ENCODE measurements at places on chromosomes 1 and 21.

DNA sequence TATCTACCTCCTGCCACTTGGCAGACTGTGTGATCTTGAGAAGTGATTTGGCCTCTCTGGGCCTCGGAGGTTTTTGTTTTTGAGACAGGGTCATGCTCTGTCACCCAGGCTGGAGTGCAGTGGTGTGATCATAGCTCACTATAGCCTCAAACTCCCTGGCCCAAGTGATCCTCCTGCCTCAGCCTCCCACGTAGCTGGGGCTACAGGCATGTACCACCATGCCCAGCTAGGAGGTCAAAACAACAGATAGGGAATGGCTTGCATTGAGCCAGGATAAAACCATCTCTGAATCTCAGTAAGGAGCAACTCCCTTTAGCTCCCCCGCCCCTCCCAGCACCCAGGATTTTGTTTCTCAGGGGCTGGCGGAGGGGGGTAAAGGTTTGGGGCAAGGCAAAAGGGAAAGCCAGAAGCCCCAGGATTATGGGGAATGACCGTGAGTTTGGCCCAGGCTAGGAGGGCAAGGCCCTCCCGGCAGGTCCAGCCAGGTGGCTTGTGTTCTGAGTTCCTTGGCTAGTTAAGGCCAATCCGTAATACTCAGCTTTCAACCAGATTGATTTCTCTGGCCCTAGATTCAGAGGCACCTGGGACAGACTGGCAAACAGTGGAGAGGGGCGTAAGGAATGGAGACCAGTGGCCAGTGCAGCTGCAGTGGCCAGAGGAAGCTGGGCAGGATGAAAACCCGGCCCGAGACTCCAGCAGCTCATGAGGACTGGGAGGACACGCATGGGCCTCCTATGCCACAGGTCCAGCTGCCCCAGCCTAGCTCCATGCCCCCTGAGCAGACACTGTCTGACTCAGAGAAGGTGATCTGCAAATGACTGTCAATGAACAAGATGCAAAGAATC lies 130.1 kb downstream of the DMRTB1 start:
- no peak for DNase-seq

- DNase-seq: no peak
Measured at GRCh38 chr1:223102797-223103533, 40.1 kb downstream of the TLR5 start.

GRCh38 chr21:45379171-45379900 lies 25.6 kb upstream of the COL18A1 start:
- DNase-seq: no peak

DNA sequence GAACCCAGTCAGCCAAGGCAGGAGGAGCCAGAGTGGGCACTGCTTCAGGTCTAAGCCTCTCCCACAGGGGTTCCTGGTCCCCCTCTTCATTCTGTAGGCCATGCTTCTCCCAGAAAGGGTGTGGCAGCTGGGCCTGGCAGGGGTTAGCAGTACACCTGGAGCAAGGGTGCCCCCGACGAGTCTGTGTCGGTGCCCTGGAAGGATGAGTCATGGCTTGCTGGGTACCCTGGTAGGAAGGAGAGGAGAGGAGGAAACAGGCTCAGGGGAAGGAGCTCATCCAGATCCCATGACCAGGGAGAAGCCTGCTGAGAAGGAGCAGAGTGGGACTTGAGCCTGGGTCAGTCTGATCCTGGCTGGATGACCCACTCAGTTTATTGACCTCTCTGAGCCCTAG lies 10.3 kb downstream of the KDF1 start:
- DNase-seq: no peak

GRCh38 chr1:217090060-217090911 lies 367.1 kb upstream of the ESRRG start:
- no peak for DNase-seq

DNA sequence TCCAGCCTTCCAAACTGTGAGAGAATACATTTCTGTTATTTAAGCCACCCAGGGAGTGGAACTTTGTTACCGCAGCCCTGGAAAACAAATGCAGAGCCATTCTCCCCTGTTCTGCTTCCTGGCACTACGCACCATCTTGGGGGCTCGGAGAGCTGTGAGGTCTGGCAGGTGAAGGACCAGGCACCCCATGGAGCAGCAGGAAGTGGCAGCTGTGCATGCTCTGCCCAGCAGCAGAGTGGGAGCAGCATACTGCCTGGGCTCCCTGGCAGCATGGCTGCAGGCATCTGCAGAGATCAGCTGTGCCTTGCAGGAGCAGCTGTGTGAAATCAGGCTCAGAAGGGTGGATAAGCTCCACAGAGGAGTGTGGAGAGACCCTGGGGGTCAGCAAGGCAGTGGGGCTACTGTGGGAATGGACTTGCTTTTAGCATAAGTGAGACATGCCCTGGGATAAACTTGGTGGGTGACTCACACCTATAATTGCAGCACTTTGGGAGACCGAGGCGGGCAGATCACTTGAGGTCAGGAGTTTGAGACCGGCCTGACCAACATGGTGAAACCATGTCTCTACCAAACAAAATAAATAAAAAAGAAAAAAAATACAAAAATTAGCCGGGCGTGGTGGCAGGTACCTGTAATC lies 17.7 kb upstream of the ZSCAN20 start:
- DNase-seq: no peak

DNA sequence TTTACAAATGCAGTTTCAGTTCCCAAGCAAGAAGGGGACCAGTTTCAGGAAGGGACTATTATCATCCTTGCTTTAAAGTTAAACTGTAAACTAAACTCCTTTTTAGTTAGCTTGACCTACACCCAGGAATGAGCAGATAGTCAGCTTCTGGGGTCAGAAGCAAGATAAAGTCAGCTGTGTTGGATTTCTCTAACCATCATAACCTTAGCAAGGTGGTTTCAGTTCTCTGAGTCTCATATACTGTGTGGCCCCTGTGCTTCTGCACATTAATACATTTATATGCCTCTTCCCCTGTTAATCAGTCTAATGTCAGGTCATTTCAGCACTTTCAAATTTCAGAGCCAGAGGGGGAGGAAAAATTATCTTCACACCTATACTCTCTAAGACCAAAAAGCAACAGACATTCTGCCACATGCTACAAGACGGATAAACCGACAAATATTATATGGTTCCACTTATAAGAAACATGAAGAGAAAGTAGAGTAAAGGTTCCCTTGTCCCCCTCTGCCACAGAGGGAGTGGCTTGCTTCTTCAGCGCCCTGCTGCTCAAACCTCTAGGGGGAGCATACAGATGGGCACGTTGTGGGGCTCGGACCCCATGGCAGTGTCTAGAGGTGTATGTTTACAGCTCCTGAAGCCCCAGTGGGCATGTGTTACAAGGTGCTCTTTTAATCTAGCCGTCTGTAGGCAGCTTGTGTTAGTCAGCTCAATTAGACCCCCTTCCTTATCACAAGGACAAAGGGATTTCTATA lies 89.1 kb downstream of the SMYD3 start:
- no peak for DNase-seq

DNA sequence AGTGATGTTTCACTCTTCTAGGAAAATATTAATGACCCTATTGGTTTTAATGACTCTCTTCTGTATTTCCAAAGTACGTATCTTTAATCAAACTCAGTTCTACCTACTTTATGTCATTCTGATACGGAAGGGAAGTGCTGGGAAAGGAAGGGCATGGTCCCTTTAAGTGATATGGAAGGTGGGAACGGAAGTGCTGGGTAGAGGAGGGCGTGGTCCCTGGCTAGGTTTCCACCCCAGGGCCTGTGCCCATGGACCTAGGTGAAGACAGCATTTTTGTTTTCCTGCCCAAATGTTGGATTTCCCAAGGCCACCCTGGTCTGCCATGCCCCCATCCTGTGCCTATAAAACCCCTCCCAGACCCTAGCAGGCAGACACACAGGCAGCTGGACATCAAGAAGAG lies 24.0 kb downstream of the RGS4 start:
- peak; percentile 22 for DNase-seq

GRCh38 chr1:205052690-205053089 lies 9.7 kb downstream of the CNTN2 start:
- DNase-seq: no peak

GRCh38 chr1:21821385-21822019 lies 9.4 kb downstream of the LDLRAD2 start:
- DNase-seq: no peak

DNA sequence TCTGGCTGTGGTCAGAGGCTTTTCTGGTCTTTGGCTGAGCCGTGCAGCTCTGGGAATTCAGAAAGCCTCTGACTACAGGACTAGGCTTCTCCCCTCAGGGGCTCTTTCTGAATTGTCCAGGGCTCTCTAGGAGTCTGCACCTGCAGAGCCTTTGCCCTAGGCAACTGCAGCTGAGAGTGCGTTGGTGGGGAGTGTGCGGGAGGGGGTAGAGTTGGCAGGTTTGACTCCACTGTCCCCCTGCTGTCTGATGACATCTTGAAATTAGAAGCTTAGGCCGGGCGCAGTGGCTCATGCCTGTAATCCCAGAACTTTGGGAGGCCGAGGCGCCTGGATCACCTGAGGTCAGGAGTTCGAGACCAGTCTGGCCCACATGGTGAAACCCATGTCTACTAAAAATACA lies 32.9 kb downstream of the KIAA1614 start:
- no peak for DNase-seq

- DNase-seq: no peak
Measured at GRCh38 chr1:183058851-183059502, 35.8 kb downstream of the LAMC1 start.

DNA sequence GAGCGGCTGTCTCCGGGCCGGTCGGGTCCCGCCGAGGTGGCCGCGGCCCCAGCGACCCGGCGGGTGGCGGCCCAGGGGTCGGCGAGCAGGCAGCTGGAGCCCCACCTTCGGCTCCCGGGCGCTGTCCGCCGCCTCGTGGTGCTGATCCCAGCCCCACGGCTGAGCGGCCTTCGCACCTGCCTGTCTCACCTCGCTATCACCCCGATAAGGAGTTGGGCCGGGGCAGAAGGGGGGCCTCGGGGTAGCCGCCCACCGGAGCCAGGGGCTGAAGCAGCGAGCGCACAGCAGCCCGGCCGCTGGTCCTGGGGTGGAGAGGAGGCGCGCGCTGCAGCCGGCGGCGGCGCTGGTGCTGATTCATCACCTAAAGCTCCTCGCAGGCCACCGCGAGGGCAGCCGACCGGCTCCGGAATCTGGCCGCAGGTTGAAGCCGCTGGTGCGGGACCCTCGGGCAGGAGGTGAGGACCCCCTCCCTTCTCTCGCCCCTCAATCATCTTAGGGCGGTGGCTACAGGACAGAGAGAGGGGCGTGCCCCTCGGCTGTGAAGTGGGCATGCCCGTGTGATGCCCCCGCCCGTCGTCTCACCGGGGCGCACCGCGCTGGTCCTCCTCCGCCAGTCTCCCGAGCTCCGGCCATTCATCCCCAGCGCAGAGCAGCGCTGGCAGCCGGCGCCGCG lies 575 bp downstream of the TRIM67 start:
- no peak for DNase-seq

DNA sequence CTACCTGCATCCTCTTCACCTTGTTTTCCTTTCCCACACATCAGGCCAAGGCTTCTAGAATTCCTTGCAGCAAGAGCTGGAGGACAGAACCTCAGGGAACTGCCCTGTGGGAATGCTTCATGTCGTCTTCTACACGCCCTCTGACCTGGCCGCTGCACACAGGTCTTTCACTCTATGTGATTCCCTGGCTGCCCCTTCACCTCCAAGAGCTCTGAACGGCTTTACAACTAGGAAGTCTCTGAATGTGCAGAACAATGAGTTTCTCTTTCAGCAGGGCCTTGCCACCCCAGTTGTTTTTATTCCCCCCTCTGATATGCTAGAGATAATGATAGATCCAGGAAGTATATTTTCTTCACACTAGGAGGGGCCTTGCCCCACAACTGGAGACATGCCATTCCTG lies 142.6 kb downstream of the CLIC6 start:
- no peak for DNase-seq

- no peak for DNase-seq
Measured at GRCh38 chr1:81443288-81443687, 357.4 kb upstream of the ADGRL2 start.

GRCh38 chr1:19057182-19057779 lies 100.8 kb upstream of the IFFO2 start:
- DNase-seq: no peak

- DNase-seq: no peak
Measured at GRCh38 chr1:64209221-64209620, 5.8 kb downstream of the UBE2U start.

GRCh38 chr1:21586846-21587601 lies 77.8 kb downstream of the ALPL start:
- DNase-seq: no peak

DNA sequence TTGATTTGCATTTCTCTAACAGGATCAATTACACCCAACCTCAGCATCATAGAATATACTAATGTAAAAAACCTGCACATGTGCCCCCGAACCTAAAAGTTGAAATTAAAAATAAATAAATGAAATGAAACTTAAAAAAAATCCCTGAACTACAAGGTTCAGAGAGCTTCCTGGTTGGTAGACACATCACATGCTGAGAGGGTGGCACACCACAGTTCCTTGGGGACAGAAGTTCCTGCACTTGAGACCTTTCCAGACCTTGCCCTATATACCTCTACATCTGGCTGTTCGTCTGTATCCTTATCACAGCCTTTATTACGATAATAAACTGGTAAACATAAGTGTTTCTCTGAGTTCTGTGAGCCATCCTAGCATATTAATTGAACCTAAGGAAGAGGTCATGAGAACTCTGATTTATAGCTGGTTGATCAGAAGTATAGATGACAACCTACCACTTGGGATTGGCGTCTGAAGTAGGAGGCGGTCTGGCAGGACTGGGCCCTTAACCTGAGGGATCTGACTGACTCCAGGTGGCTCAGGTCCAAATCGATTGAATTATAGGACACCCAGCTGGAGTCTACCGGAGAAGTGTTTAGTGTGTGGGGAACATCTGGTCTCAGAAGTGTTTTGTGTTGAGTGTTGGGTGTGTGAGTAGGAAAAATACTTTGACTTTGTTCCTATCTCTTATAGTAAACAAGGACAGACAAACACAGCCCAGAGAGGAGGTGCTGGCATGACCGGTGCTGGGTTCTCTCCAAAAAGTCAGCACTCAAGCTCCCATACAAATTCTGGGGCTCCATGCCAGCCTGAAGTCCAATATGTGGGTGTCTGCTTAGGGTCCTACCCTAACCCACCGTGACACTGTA lies 19.0 kb downstream of the C1orf115 start:
- DNase-seq: no peak

GRCh38 chr1:46667782-46668760 lies at the start of gene ATPAF1:
ATPAF1 (minus strand) TSS chr1:46668364; CDS start chr1:46668322, 42 bp downstream.
- DNase-seq: peak; percentile 64

DNA sequence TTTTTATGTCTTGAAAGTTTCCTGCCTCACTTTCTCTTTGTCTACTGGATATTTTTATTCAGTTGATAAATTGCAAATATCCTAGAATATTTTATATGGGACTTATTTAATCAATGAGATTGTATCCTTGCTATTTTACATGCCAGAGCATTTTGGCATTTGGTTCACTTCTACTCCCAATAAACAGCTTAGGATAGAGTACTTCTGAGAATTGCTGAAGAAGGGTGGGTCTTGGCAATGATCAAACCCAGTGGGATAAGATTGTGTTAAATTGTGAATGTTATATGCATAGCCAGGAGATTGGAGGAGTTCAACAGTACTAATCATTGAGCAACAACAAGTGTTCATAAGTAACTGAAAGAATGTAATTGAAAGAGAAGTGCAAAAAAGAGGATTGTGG lies 60.1 kb downstream of the SDCCAG8 start:
- DNase-seq: no peak

Measured in NCI-H446 treated with DMSO at 0.1 percent for 48 hours (cell line).